Stimulated activated CD4-positive, alpha-beta T cell treated with anti-CD3 and anti-CD28 coated beads, Interleukin-4, amount 100 ng/mL, for 24 hours (primary cell): ENCODE measurements at places on chromosomes 7 and 10.

- no peak for DNase-seq
Observed at GRCh38 chr7:141145630-141145982, 71.7 kb downstream of the TMEM178B start.

GRCh38 chr10:128489324-128490247 lies 363.4 kb upstream of the MKI67 start:
- no peak for DNase-seq

- no peak for DNase-seq
Observed at GRCh38 chr10:18463673-18464211, 187.6 kb downstream of the NSUN6 start.

DNA sequence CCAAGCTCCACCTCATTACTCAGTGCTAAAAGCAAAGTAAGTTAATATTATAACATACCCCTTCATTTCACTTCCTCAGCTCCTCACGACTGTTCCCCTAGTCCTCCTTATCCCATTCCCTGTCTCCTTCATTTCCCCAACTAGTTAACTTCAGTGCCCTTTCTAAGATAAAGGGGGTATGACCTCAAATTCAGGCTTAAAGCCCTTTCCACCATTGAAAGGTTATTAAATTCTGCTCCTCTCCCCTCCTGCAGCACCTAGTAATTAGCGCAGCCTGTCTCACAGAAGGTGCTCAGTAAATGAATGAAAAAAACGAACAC lies 1.0 kb downstream of the CRPPA start:
- no peak for DNase-seq

DNA sequence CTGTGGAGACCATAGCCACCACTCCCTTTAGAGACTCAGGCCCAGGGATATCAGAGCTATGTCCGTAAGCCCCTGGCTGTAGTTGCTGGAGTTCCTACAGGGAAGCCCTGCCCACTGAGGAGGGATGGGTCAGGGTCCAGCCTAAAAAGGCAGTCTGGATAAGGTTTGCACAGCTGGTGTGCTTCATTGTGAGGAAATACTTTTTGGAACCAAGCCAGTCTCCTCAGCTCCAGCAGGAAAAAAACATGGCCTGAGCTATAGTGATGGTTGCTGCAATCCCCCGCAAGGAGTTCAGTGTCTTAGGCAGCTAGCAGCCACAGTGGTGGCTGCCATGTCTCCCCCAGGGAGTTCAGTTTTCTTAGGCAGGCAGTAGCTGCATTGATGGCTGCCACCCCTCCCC lies 52.6 kb upstream of the CYP2C8 start:
- no peak for DNase-seq

- no peak for DNase-seq
Observed at GRCh38 chr10:57964351-57964750, 303.3 kb downstream of the IPMK start.
